Tibial nerve (tissue), 4 donors: ENCODE measurements at places on chromosomes 3 and 15.

DNA sequence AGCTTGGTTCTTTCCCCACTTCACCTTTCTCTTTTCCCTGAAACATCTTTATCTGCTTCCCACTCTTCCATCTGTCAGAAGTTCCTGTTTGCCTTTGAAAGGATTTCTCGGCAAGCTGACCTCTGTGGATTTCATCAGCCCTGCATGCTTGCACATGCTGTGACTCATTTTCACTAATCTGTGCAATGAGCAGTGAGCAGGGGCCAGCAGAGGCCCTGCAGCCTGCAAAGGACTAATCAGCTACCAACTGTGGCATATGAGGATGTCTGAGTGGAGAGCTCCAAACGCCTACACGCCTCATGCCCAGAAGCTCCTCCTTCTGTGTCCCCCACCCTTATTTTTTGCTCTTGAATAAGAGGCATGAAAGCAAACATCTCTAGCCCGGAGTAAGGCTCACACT is 333.0 kb upstream of the SEMA6D start:
- DNase-seq: no peak

DNA sequence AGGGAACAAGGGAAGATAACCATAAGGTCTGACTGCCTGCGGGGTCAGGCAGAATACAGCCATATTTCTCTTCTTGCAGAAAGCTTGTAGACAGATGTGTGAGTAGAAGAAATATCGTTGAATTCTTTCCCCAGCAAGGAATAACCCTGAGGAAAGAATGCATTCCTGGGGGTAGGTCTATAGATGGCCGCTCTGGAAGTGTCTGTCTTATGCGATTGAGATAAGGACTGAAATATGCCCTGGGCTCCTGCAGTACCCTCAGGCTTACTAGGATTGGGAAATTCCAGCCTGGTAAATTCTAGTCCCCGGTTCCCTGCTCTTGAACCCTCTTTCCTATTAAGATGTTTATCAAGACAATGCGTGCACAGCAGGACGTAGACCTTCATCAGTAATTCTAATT is 15.8 kb upstream of the SST start:
- no peak for DNase-seq

DNA sequence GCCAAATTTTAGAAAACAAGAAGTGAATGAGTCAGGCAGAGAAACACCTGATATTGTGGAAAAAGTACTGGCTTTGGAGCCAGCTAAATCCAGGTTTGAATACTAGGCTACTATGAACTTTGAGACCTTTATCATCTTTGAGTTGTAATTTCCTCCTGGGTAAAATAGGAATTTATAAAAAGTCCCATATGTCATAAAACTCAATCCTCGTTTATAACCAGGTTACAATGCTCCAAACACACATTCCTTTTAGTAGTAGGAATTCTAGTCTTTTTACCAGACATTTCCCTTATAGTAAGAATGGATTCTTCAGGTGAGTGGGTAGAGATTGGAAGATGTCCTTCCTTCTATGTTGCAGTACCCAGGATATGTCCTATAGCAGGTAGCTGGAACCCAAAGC is 16.7 kb upstream of the DPH6 start:
- no peak for DNase-seq

GRCh38 chr15:78682004-78682651 is 41.1 kb upstream of the CHRNB4 start:
- DNase-seq: no peak

DNA sequence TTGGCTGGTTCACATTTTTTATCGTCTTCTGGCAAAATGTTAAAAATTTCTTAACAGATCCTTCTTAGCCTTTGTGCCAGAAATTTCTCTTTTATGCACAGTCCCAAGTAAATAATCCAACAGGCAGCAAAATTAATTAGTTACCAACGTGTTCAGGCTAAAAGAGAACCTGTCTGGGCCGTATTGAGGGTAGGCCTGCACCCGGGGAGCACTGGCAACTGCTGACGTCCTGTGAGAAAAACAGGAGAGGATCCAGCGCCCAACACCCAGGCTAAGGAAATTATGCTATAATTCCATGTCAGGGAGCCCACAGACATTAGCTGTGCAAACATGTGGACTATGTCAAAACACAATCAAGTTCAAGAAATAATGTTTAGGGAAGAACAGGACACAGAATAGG is 30.7 kb upstream of the CSTA start:
- no peak for DNase-seq

DNA sequence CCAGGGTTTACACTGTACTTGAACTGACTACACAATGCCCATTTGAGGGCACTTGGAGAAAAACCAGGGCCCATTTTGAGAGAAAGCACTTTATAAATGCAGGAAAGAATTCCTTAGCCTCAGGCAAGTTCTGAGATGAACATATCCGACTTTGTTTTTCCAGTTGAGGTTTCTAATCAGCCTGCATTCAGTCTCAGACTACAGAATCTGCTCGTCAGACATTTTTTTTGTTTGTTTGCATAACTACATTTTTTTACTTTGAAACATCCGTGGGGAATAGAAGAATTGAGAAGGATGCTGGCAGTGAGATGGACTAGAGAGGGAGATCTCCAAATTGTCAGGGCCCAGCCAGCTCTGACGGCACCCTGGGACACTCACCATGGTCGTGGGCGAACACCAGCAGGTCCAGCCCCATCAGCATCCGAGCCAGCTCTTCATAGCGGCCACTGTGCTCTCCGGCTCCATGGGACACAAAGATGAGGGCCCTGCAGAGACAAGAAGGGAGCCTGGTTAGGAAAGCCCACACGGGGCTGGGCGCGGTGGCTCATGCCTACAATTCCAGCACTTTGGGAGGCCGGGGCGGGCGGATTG is 40.8 kb downstream of the MGLL start:
- no peak for DNase-seq

DNA sequence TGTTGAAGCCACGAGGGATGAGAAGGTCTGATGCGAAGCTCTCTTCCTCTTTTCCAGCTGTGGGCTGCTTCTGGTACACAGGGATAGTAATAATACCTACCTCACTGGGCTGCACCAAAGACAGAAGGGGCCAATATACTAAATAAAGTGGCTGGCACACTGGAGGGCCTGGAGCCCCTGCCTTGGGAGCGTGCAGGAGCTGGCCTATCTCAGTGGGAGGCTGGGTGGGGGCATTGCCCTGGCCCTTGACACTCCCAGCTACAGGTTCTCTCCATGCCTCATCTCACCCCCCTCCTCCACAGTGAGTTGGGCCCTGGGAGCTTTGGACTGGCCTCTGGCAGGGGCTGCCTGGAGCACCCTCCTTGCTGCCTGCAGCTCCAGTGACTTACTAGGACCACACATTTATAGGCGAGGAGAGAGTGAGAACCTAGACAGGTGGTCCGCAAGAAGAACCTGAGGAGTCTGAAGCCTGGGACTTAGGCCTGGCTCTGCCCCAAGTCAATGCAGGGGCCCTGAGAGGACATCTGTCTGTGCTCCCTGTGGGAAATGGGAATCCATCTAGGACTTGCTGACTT is 1.6 kb downstream of the NOX5 start:
- DNase-seq: no peak

- no peak for DNase-seq
Measured at GRCh38 chr15:42716626-42717025, 20.3 kb downstream of the CDAN1 start.

- DNase-seq: no peak
Measured at GRCh38 chr3:102259663-102260062, 175.2 kb upstream of the ZPLD1 start.

DNA sequence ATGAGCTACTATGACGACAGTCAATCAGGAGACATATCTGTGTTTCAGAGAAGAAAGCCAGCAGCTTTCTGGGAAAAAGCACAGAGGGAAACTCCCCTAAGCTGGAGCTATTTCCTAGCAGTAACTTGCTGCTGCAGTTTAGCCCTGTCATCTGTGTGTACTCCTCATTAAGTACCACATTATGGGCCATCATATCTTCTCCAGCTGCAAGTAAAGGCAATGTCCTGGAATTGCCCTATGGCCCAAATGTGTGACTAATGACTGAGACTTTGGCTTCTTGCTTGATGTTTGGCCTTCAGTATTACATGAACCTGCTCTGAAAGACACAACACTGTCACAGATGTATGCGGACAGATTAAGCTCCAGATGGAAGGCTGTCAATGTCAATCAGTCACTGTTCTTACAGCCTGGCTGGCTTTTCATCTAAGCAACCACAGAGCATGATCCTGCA is 190.8 kb downstream of the FHIT start:
- DNase-seq: no peak

- DNase-seq: no peak
Measured at GRCh38 chr3:135792174-135792573, 173.4 kb upstream of the PPP2R3A start.

- DNase-seq: no peak
Measured at GRCh38 chr3:134143828-134144401, 106.7 kb downstream of the RYK start.

- DNase-seq: no peak
Measured at GRCh38 chr15:101502572-101503295, 13.2 kb upstream of the PCSK6 start.

GRCh38 chr3:171239757-171240503 is 213.4 kb upstream of the SLC2A2 start:
- DNase-seq: no peak

DNA sequence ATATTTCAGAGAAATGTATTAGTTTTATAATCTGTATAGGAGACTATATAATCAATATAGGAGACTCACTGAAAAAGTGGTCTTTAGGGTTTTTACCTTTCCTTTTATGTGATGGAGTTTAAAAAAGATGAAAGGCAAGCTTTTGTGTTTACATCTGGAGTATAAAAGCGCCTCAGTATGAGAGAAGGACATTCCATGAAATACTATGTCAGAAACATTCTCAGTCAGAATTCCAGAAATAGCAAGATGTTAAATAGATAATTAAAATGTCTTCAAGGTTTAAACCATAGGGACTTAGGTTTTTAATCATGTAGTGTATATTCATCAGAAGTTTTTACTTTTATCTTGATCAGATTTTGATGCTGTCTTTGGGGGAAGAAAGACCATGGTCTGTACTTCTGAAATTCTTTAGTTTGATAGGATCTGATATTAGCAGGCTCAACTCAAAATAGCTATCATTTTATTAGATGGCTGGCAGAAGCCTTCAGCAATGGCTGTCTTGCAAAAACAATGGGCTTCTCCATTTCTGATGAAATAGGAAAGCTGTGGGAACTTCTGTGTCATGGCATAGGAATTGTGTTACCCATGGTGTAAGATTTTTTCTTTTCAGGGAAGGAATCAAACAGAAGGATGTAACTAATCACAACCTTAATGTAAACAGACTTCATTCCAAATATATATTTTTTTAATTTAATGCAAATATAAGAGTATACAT is 209.6 kb upstream of the PLSCR5 start:
- no peak for DNase-seq

DNA sequence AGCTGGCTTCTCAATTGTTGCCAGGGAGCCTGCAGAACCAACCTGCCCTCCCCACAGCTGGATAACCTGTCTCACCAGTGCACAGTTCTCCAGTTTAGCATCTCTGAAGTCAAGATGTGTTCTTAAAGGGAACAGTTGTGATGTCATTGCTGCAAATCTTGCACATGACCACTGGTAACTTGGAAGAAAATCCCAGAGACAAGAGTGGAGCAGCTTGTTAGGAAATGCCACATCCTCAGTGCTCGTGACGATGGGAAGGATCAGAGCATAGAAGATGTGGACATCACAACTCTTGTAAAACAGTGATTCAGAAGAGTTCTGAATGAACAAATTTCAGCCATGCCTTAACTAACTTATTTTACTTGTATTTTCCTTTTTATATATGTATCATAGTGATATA is 36.1 kb upstream of the LIMD1 start:
- DNase-seq: no peak

GRCh38 chr15:32107477-32108080 is 77.3 kb downstream of the CHRNA7 start:
- no peak for DNase-seq

DNA sequence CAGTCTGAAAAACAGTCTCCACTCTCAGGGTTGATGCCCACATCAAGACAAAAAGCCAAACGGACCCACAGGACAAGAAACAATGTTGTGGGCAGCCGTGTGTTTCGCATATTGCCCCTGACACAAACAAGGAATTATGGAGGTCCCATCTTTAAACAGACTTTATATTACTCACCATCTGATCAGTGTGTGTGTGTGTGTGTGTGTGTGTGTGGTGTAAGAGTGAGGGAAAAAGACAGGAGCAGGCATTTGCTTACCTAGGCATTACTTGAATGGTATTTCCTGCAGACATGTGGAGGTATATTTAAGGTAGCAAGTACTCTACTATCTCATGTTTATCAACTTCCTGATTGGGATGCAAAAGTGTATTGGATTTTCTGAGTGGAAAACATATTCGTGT is 136.3 kb downstream of the TMCO5A start:
- DNase-seq: no peak

GRCh38 chr3:149015393-149015792 is 24.1 kb downstream of the GYG1 start:
- DNase-seq: no peak

GRCh38 chr3:76177610-76178009 is 392.3 kb upstream of the ZNF717 start:
- no peak for DNase-seq

DNA sequence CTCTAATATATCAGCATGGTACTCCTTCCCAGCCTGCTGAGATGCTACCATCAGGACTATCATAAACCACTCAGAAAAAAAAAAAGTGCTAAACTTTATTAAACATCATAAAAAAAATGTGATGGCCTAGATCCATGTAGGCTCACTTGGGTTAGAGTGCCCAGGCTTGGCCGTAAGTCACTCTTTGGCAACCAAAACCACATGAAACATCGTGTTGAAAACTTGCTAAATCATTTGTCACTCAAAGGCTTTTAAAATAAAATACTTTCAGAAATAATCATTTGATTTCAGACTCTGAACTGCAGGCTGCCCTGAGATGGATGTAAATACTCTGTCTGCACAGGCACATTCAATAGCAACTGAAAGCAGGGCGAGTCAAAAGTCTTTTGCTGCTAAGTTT is 78.4 kb upstream of the WNT5A start:
- DNase-seq: no peak

DNA sequence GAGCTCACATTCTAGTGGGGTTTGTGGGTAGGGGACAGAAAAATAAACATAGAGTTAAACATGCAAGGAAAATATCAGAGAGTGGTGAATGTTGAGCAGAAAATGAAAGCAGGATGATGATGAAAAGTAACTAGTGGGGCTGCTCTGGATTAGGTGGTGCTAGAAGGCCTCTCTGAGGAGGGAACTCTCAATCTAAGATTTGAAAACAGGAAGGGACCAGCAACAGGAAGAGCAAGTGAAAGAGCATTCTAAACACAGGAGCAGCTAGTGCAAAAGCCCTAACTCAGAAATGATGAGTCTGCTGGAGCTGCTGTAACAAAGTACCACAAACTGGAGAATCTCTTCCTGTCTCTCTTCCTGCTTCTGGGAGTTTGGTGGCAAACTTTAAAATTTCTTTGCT is 468.6 kb upstream of the AGTR1 start:
- DNase-seq: no peak

GRCh38 chr3:37814547-37814946 is 47.1 kb upstream of the CTDSPL start:
- no peak for DNase-seq

- DNase-seq: no peak
Measured at GRCh38 chr3:172112078-172112733, 72.8 kb downstream of the FNDC3B start.

DNA sequence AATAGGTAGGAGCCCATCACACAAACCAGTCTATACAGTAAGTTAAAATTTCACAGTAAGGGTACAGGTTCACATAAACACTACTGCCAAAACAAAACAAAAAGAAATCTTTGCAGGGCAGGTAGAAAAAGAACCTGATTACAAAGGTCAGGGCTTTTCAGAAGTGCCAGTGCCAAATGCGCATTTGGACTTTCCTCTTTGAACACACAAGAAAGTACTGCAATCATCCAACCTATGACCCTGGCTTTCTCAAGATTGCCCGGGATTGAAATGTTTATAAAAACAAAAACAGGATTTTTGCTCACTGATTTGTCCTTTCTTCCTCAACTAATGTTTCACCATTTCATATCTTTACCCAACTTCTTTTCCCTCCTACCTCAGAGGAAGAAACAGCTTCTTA is 47.4 kb downstream of the CBLB start:
- DNase-seq: no peak
